ENCODE measurements at places on chromosomes 3 and 15. TPM values are rescaled to one million over a fixed set of nuclear protein-coding genes. Genes with fewer than 3 reads are reported as not detected.

Gene OSTN
- total RNA-seq: not detected

Gene SLC28A1
- not detected for total RNA-seq

Gene EOMES
- total RNA-seq: not detected

Gene MNS1
- 0.73 TPM for total RNA-seq

Gene MYZAP
- not detected for total RNA-seq

Gene STAB1
- total RNA-seq: 0.73 TPM

Gene NSUN3
- total RNA-seq: 13.5 TPM

Gene DNAJA4
- 3.9 TPM for total RNA-seq

Gene RPL4
- 2,559 TPM for total RNA-seq

Gene RPP25
- 9.9 TPM for total RNA-seq

Gene ANKRD63
- not detected for total RNA-seq

Gene KIF15
- total RNA-seq: 1.3 TPM

Gene EIF4E3
- total RNA-seq: 4.9 TPM

Gene ETFA
- total RNA-seq: 80.6 TPM

Gene ACTRT3
- total RNA-seq: 9.2 TPM

Gene NR2E3
- not detected for total RNA-seq

Gene CXCR6
- not detected for total RNA-seq

Gene MEGF11
- under 0.01 TPM for total RNA-seq

Gene TMEM40
- not detected for total RNA-seq

Gene ITPKA
- total RNA-seq: 0.32 TPM

Gene SLC2A2
- total RNA-seq: under 0.01 TPM

Gene MED12L
- total RNA-seq: 0.85 TPM

Gene CACNA2D2
- 0.12 TPM for total RNA-seq

Gene ARHGAP11A
- 7.2 TPM for total RNA-seq

Gene DOCK3
- total RNA-seq: 0.16 TPM

Gene CLRN1
- total RNA-seq: 0.32 TPM

Gene GCNT3
- not detected for total RNA-seq

Gene ADAMTSL3
- not detected for total RNA-seq

Gene PP2D1
- total RNA-seq: not detected

Gene TMEM43
- 156 TPM for total RNA-seq

Gene OR5K2
- not detected for total RNA-seq

Gene ROPN1B
- not detected for total RNA-seq

Gene ARGFX
- total RNA-seq: not detected

Gene FBXO45
- 6.2 TPM for total RNA-seq

Gene NANOGP8
- not detected for total RNA-seq

Gene ADGRG7
- total RNA-seq: not detected

Gene PLSCR2
- total RNA-seq: not detected

Gene GPR149
- not detected for total RNA-seq

Gene ZDHHC3
- total RNA-seq: 84.9 TPM

Gene CLDN1
- total RNA-seq: 0.85 TPM

Gene SERINC4
- total RNA-seq: 0.12 TPM

Gene CLEC3B
- total RNA-seq: 9.9 TPM

Gene RLBP1
- total RNA-seq: not detected

Gene TRIM42
- not detected for total RNA-seq

Gene GMNC
- total RNA-seq: 0.12 TPM

Gene TRIM59
- 37.0 TPM for total RNA-seq

Gene RAB8B
- total RNA-seq: 61.8 TPM

Gene CIB1
- 13.5 TPM for total RNA-seq
